NCI-H524 treated with DMSO at 0.1 percent for 48 hours (cell line): ENCODE measurements at places on chromosomes 2 and 18.

DNA sequence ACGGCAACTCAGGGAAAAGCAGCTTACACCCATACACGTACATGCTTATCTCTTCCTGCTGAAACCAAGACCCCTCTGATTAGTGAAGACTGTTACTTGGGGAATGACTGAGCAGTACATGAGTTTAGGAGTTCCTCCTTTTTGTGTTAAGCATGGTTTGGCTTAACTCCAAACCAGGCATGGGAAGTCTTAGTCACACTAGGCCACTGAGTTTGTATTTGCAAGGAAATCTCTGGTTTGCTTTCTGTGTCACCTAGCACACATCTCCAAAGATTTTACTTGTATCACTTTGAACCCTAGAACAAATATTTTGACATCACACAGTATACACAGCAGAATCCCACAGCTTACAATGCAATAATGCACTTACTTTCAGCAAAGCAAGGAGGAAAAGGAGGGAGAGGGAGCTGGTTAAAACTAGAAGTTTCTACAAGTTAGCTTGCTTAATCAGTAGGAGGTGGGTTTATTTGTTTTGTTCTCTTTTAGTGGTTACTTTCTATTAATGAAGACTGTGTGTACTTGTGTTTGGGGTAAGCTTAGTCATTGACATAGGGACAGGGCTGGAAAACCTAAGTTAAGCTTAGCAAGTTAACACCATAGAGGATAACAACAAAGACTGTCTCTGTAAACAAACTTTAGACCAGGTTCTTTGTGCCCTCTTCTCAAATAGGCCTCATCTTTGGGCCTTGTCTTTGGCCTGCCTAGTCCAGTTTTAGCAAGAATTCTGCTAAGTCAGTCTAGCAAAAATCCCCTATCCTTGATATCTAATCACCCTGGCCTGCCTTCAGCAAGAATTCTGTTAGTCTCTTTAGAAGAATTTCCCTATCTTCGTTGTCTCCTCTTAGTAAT is 219.4 kb downstream of the MREG start:
- no peak for DNase-seq

DNA sequence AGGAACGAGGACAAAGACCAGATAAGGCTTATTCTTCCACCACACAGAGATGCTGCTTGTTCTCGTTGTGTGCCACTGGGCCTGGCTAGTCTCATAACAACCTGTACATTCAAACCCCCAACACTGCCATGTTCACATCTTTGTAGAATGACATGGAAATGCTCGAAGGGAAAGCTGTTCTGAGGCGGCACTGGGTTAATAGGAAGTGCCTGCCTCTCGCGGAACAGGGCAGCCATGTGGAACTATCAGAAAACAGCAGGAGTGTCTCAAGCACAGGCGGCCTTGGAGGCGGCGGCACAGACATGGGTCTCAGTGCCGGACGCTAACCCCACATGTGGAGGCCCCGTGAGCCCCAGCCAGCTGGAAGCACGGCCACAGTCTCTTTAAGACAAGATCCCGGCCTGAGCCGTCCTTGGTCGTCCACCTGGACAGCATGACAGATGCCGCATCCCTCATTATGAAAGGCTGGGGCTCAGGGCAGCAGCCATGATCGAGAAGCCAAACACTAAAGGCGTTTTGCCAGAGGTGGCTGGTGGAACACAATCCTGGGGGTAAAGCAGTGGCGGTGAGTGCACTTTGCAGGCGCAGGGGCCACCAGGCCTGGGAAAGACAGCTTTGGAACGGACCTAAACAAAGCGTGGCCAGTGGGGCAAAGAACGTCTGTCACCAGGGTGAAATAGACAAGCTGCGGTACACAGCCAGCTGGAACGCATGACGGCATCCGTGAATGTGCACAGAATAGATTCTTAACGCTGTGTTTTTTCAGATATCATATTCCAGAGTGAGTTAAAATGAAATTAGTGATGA is 161.0 kb downstream of the HDAC4 start:
- DNase-seq, result no peak

GRCh38 chr18:62325806-62326645 is 916 bp downstream of the TNFRSF11A start:
- DNase-seq, result no peak

GRCh38 chr2:210844016-210844415 is 287.6 kb downstream of the CPS1 start:
- DNase-seq, result no peak

- no peak for DNase-seq
These were observed 532.8 kb downstream of the FBXO15 start for GRCh38 chr18:73614812-73615211.

GRCh38 chr2:62447411-62447810 is 58.6 kb downstream of the TMEM17 start:
- DNase-seq, result no peak

DNA sequence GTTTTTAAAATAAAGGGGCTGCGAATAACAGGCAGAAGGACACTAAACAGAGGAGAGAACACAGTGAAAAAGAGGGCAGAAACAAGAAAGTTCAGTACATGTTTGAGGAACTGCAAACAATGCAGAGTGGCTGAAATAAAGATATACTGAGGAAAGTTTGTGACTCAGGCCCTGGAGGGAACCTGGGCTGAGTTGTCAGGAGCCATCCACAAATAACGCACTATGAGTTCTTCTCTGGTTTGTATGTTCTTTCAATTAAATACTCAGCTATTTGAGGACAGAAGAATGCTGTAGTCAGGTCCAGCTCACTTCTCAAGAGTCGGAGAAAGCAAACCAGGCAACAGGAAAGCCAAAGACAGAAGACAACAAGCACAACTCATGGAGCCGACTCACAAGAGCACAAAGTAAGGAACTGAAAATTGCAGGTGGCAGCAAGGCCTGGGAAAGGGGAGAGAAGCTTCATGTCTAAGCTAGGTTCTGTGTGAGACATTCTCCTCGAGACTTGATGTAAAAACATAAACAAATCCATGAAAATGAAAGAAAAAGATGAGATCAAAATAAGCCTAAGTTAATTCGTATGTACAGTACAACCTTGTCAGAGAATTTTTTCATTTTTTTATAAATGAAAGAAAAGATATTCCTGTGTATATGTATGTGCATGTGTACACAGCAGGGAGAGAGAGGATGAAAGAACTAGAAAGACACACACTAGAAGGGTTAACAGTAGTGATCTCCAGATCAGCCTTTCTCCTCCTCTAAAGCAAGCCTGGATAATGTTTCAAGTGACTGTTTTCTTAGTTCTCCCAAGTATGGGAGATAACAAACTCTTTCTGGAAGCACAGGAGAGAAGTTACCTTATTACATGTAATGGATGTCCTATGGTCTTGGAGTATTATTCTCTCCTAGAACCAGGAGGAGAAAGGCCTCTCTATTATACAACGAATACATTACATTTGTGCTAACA is 41.5 kb downstream of the CHN1 start:
- DNase-seq, result no peak

DNA sequence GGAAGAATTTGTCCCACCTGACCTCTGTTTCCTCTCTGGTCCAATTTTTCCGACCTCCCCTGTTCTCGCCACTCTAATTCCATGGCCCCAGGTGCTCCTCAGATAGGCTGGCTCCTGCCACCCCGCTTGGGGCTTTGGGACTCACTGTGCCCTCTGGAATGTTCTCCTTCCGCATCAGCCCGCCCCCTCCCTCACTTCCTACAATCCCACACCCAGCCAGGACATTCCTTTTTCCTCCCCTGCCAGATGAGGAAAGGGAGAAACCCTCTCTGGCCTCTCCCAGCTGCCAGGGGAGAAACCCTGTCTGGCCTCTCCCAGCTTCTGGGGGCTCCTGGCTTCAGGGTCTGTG is 3.1 kb upstream of the OR6B2 start:
- DNase-seq, result no peak

DNA sequence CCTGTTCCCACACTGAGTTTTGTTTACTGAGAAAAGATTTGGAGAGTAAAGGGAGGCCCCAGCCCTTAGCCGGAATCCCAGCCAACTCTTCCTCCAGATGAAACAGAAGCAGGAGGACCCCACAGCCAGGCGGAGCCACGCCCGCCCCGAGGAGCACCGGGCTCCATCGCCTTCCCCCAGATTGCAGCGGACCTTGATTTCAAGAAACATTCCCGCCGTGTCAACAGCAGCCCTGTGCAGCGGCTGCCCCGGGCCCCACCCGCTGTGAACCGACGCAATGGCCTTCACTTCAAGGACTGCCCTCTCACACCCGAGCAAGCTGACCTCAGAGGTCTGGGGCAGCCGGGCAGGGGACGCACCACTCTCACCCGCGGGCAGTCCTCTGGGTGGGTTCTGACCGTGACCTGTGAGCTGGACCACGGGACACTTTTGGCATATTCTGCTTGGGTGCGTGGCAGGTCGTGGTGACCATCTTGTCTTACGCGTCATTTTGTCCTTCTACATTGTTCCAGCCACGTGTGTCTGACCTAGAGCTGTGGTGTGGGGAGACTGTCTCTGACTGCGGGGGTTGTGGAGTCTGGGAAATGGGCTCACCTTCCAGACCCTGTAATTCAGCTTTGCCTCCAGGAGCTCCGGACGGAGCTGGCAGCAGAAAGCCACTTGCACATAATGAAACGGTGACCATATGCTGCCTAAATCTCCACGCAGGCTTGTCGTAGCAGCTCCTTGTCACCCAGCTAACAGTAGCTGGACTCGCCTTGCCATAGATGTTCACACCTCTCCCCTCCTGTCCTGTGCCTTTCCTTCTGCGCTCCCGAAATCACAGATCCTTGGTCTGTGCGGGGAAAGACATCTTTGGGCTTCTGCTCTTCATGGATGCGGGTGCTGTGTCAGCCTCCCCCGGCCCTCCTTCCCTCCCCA is 32.0 kb upstream of the INHBB start:
- DNase-seq, result peak; percentile 61

DNA sequence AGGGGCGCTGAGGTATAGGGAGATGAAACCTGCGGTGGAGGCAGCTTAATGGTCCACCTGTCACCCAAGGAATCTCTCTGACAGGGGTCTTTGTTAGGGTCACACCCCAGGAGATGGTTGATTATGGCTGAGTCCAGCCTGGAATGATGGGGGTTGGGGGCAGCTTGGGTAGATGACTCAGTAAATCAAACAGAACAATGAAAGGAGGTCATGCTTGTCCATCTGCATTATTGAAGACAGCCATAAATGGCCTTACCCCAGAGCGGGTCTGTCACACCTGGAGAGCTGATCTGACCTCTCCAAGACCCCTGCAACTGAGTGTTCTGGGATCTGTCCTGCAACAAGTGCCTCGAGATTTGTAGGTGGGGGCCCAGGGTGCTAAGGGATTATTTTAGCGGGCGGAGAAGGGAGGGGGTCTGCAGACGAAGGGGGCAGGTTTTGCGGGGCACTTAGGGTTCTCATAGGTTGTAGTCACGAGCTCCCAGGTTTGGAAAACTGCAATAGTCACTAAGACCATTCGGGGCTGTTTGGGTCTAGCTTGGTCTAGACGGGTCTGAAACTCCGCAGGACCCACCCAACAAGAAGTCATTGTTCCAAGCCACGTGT is 771 bp upstream of the IGFBP2 start:
- DNase-seq, result no peak

- DNase-seq, result no peak
These were observed 144.0 kb downstream of the LDLRAD4 start for GRCh38 chr18:13362607-13363006.

GRCh38 chr18:77557046-77557587 is 307.5 kb downstream of the GALR1 start:
- no peak for DNase-seq

- no peak for DNase-seq
These were observed 186.5 kb downstream of the CCDC102B start for GRCh38 chr18:68984342-68984741.

DNA sequence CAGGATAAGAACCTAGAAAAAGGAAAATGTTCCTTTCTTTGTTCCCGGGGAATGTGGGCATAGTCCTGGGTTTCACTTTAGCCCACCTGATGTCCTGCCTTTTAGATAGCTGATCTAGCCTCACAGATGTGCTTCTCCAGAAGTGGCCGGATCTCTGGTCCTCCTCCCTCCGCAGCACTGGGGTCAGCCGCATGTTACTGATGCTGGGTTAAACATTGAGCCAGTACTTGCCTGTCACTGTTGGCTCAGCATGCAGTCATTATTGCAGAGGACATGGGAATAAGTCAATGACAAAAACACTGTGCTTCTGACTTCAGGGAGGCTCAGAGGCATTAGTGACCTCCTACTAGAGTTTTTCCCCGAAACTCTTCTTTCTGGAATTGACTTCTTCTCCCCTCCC is 27.6 kb downstream of the NCK2 start:
- no peak for DNase-seq

DNA sequence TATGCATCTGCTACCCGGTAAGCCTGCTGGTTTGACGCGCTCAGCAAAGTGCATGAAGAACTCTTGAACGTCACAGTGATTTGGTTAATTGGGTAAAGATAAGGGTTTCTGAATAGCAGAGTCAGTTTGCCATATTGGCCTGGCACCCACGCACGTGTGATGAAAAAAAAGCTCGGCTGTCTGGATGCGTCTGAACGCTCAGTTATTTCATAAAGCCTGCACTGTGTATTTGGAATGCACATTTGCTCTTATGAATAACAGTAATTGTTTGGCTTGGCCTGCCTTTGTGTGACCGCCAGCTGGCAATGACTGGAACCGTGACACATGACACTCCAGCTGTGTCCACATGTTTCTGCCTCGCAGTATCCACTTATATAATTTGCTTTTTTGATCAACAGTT is 129.2 kb upstream of the MEIS1 start:
- DNase-seq, result no peak

DNA sequence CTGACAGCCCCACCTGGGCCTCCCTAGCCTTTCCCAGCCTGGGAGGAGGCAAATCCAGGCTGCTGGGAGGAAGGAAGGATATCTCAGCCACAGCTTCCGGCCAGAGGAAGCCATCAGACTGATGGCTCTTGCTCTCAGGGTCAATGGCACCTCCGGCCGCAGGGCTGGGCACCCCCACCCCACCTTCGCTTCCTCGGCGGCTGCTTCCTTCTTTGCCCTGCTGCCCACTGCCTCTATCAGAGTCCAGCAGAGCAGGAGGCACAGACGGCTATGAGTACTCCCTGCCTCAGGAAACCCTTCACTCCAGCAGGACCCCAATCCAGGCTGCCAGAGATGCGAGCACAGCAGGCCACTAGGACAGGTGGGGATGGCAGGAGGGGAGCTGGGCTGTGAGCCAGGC is 3.3 kb downstream of the SEMA4C start:
- no peak for DNase-seq

DNA sequence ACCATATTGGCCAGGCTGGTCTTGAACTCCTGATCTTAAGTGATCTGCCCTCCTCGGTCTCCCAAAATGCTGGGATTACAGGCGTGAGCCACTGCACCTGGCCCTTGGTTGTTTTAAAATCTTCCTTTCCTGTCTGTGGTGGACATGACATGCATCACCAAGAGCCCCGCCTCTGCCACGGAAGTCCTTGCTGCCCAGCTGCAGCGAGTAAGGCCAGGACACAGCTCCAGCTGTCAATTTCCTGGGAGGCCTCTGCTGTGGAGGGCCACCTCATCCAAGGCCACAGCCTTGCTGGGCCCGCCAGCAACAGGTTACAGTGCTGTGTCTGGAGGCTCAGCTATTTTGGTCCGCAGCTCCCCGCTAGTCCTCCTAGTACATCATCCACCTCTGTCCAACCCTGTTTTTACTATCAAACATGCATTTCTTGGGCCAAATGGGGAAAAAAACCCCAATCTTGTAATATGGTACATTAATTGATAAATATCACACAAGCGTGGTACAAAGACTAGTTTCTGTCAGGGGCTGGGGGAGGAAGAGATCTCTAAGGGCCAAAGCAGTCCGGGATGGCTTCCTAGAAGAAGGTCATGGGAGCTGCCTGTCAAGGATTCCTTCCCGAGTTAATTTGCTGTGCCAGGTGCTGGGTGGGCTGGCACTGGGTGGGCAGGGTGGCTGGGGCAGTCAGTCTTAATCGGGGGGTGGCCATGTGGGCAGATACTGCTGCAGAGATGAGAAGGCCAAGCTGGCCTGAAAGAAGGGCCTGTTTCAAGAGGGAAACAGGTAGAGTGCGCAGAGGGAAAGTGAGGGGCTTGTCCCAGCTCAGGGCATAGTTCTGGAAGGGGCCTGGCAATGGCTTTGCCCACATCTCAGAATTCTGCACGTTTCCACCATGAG is 100.5 kb downstream of the INHBB start:
- DNase-seq, result no peak
